NCI-H1436 treated with DMSO at 0.1 percent for 48 hours (cell line): ENCODE measurements at places on chromosomes 2 and 18.

- DNase-seq, result no peak
These were observed 3.5 kb downstream of the RRM2 start for GRCh38 chr2:10125842-10126631.

DNA sequence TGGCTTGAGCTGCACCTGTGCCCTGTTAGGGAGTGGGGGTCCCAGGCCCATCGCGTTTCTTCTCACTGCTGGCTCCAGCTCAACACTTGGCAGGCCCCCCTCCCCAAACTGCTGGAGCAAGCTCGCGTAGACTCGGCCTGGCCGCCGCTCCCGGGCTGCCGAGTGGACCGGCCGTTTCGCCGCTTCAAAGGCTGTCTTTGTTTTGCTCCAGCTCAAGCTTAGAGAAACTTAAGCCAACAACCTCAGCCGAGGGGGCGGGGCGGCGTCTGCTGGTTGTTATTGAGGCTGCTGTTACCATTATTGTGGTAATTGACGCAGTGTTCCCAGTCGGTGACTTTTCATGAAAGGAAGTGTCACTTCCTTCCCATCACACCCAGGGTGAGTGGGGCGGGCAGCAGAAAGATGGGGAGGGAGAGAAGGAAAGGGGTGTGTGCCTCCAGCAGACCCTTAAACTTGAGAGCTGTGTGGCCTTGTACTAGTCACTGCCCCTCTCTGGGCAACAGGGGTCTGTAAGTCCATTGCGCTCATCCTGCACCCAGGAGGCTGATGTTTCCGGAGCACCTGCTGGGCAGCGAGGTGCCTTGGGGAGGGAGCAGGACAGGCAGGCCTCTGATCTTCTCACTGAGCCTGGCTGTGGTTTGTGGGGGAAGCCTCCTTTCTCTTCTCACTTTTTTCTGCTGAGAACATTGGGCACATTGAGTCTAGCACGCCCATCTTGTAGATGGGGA lies 2.1 kb downstream of the ARID5A start:
- DNase-seq, result no peak

GRCh38 chr2:66048667-66049066 lies 386.3 kb upstream of the MEIS1 start:
- no peak for DNase-seq

GRCh38 chr2:24482251-24482971 lies 8.6 kb upstream of the NCOA1 start:
- DNase-seq, result no peak

GRCh38 chr2:129281791-129282530 lies 697.5 kb upstream of the RAB6C start:
- DNase-seq, result no peak

DNA sequence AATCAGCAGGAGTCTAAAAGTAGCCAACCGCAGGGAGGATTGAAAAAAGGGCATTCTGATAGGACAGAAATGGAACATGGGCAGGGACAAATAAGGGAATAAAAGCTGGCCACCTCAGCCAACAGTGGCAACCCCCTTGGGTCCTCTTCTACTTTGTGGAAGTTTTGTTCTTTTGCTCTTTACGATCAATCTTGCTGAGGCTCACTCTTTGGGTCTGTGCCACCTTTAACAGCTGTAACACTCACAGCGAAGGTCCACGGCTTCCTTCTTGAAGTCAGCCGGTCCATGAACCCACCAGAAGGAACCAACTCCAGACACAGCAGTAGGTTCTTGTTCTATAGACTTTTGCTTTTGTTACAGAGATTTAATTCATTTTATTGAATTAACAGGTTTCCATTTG lies 285.4 kb upstream of the CDH20 start:
- no peak for DNase-seq

DNA sequence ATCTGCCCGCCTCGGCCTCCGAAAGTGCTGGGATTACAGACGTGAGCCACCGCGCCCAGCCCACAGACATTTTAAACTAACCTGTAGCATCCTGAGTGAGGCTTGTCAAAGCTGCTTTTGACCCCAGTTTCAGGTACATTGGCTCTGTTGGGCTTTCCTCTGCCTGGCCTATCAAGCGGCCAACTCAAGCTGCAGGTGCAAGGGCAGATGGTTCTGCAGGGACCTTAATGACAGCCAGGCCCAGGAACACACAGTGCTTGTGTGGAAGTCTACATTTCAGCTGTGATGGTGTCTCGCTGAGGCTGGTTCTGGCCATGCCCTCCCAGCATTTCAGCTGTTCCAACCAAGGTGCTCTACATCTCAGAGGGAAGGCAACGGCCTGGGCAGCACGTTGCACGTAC lies 18.4 kb downstream of the INPP4A start:
- no peak for DNase-seq

DNA sequence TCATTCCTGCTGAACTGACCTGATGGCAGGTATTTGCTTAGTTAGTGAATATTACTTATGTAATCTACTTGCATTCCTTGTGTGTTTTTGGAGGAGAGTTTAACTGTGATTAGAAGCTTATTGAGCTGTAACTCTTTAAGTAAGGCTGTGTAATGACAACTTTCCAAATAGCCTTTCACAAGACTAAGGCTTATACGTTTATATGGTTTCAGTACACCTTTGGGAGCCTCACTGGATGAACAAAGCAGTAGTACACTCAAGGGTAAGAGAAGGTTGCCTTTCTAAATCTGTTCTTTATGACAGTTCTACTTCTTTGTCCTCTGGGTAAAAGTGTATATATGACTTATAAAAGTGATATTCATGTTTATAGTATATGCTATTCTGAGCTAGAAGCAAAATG lies 4.3 kb downstream of the ITPRID2 start:
- DNase-seq, result no peak

DNA sequence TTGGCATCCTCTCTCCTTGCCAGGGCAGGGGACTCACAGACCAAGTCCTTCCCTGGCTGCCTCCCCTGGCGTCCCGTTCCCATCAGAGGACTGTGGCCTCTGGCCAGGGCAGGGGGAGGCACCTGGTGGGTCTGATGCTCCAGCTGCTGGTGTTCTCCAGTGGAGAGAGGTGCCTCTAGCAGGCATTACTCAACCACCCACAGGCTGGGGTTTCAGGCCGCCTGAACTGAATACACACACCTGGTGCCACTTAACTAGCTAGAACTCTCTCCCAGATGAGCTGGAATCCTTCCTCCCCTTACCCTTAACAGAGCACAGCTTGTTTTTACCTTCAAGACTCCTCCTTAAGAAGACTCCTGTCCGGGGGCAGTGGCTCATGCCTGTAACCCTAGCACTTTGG lies 37.7 kb upstream of the CNGA3 start:
- no peak for DNase-seq

- DNase-seq, result no peak
These were observed 291.6 kb downstream of the TNS1 start for GRCh38 chr2:217711188-217711587.

DNA sequence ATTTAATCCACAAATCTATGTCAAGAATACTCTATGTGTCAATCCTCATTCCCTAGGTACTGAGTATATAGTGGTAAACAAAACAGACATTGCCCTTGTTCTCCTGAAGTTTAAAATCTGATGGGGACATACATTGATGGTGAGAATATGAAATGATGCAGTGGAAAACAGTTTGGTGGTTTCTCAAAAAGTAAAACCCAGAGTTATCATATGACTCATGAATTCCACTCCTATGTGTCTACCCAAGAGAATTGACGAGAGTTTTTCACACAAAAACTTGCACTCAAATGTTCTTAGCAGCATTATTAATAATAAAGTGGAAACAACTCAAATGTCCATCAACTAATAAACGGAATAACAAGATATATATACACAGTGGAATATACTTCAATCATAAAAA lies 586.7 kb downstream of the CCDC85A start:
- DNase-seq, result no peak

GRCh38 chr2:152171718-152172117 lies 3.8 kb downstream of the STAM2 start:
- no peak for DNase-seq

DNA sequence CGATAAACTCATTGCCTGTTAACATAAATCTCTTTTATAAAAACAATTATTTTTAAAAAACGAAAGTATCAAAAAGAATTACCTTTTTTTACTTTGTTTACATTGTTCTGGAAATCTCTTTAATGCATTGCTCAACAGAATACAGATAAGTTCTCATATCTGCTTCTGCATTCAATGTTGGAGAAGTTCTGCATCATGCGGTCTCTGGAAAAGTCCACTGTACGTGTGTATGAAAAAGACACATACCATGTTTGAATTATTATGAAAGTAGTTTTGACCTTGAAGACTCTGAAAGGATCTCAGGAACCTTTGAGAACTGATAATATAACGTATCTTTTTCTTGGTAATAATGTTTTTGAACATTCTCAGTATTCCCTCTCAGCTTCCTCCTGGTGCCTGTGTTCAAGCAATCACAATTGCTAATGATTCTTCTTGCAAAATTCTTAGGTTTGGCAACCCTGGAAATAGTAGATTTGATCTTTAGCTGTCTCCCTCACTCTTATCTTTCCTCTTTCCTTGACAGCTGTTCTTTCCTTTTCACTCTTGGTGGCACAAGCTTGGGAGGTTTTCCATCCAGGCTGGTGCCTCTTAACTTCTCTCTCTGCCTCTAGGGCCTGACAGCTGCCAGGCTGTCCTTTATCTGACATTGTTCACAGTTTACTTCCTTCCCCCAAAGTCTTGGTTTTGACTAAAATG lies 12.4 kb upstream of the IL1R1 start:
- DNase-seq, result no peak
